Breast epithelium (tissue), 4 donors: ENCODE measurements at places on chromosomes 3 and 15. TPM values are rescaled to one million over a fixed set of nuclear protein-coding genes. Genes with fewer than 3 reads are reported as not detected.

DNA sequence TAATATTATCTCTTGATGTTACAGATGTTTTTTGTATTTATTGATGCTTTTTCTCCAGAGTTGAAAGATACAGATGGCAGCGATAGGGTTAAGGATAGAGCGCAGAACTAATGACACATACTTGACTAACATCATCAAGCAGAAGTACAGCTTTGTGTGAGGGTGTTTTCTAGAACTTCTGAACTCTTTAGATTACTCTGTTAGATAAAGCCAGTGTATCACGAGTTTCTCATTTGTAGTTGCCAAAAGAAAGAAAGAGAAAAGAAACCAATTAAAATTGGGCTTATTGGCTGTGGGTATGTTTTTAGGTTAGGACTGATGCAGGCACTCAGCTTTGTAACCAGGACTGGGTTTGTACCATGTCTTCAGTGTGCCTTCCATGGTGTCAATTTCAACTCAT, 6.6 kb upstream of the GPR171 start:
- no peak for DNase-seq

DNA sequence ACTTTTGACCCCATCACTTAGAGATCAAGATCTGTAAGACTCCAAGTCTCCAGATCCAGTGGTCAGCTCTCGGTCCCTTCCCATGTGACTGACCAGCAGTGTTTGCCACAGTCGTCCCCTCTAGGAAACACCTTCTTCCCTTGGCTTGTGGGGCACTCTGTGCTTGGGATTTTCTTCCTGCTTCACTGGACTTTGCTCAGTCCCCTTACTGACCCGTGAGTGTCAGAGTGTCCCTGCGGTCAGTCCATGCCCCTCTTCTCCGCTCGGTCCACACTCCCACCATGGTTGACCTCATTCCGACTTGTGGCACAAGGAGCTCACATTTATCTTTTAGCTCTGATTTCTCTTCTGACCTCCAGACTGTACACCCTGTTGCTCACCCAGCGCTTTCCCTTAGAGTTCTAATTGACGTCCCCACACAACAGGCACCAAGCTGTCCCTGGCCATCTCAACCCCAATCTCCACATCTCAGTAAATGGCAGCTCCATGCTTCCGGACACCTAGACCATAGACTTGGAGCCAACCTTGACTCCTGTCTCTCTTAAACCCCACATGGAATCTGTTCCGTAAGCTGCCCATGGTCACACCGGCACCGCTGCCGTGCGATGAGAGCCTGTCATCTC, 67.9 kb downstream of the APBA2 start:
- no peak for DNase-seq

GRCh38 chr3:129005526-129006303, 4.6 kb downstream of the EFCC1 start:
- DNase-seq = no peak

DNA sequence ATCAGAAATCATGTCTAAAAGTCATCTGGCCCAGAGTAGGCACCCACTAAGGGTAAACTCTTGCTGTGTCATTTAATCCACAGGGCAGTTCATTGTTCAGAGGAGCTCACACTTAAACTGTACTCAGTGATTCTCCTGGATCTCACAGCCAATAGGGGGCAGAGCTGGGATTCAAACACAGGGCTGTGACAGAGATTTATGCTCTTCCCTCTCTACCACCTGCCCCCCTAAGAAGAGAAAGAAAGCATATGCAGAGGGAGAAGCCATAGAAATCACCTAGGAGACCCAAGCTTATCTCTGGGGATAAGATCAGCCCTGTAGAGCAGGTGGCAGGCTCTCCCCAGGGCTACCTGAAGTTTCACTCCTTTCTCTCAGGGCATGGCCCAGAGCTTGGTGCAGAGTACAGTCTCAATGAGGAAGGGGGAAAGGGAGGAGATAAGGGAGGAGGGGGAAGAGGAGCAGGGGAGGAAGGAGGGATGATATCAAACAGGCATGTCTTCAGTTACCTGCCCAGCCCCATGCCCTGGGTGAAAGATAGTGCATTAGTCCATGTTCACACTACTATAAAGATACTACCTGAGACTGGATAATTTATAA, 51.8 kb upstream of the ADPGK start:
- no peak for DNase-seq

- no peak for DNase-seq
Observed at GRCh38 chr15:31235311-31236183, 91.1 kb upstream of the KLF13 start.

GRCh38 chr15:59011262-59011952, 23.9 kb downstream of the RNF111 start:
- no peak for DNase-seq

- no peak for DNase-seq
Observed at GRCh38 chr15:25184356-25185155, 229.8 kb downstream of the SNRPN start.

DNA sequence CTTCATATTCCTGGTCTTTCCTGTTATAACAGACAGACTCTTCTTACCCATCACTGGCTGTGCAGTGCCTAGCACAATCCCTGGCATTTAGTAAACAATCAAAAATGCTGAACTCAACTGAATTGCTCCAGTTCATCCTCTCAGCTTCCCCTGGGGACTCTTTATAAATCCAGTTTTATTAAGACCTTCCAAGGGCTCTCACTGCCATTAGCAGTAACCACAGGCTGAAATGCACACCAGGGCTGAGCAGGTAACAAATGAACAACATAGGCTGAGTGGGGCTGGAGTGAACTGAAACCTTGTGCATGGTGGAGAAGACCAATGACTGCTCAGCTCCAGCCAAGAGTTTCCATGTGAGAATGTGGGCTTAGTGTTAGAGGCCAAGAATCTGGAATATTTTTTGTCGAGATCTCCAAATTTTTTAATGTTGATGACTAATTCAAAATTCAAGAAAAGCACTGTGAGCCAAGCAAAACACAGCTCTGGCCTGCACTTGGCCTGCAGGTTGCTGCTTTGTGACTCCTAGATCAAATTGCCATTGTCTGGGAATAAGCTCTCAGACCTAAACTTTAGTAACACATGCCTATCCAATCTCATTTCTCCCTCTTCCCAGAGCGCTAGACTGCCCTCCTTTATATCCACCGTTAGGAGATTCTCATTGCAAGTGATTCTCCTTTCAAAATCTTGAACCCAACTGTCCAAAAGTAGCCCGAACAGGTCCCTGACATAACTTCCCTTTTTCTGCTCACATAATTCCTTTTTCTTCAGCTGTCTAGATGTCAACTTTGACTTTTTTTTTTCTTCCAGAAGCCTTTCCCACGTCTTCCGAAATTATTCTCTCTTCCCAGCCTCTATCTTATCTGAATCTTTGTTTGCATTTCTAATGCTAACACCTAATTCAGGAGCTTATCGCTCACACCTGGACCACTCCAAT, 7.4 kb downstream of the SQOR start:
- DNase-seq = no peak

- DNase-seq = no peak
Observed at GRCh38 chr3:184592371-184593219, 31.0 kb downstream of the EPHB3 start.

MEIS2 gene
- 28.5 TPM for total RNA-seq

ZNF654 gene
- 15.4 TPM for total RNA-seq

TRPC1 gene
- total RNA-seq = 13.0 TPM
